ENCODE measurements at places on chromosomes 5 and 9.

DNA sequence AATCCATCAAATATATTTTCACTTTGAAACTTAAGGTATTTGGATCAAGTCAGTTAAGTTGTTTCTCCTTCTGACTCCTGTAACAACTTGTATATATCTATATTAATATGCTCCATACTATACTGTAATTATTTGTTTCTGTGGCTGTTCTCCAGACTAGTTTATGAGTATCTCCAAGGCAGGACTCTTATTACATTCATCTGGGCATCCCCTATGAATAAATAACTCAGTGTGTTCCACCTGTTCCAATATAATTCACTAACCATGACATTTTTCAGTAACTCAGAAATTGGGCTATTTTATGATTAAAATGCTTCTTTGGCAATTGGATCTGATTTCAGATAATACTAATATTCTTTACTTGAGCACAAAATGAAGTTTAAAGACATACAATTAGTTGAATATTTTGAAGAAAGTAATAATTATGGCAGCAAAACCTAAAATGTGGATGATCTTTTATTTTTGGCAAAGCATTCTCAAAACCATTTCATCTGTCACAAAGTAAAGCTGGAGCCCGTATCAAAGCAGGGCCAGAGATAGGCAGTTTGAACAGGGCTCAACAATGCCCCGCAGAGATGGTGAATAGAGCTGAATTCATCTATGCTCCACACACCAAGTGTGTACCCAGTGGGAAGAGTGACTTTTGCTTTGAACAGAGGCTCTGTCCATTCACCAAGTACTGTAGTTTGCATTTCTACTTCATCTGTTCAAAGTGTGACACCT, 314.3 kb downstream of the PDE4D start:
- no peak for DNase-seq

- DNase-seq = no peak
These were observed 56.5 kb upstream of the SPDL1 start for GRCh38 chr5:169527066-169527465.

GRCh38 chr9:136013524-136014034, 52.4 kb upstream of the UBAC1 start:
- no peak for DNase-seq

- DNase-seq = no peak
These were observed 5.4 kb upstream of the CEP72 start for GRCh38 chr5:606526-607399.

GRCh38 chr9:11039006-11039405, 426.2 kb upstream of the PTPRD start:
- no peak for DNase-seq

DNA sequence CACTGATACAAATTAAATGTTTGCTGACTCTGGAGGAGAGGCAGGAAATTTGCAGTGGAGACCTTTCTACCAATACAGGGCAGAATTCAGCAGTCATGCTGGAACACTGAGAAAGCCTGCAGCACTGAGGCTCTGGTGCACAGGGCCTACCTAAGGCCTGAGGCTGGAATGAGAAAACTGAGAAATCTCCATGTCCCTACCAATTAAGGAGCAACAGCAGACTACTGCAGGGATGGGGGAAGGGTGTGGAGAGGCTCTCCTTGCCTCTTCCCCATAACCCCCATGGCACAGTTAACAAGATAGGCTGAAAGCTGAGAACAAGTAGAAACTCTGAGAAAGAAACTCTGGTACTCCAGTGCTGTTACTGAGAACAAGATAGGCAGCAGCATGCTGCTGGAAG, 10.5 kb downstream of the FBXO4 start:
- DNase-seq = no peak

GRCh38 chr5:1370006-1370405, 25.1 kb upstream of the CLPTM1L start:
- no peak for DNase-seq
